ENCODE measurements at places on chromosomes 2 and 18. TPM values are rescaled to one million over a fixed set of nuclear protein-coding genes. Genes with fewer than 3 reads are reported as not detected.

Gene CRYGC
- not detected for total RNA-seq

Gene PRKD3
- 43.6 TPM for total RNA-seq

Gene ACMSD
- not detected for total RNA-seq

Gene HNMT
- 67.4 TPM for total RNA-seq

- DNase-seq, result no peak
Measured at GRCh38 chr18:55243857-55244256, 284.6 kb upstream of the CCDC68 start.

DNA sequence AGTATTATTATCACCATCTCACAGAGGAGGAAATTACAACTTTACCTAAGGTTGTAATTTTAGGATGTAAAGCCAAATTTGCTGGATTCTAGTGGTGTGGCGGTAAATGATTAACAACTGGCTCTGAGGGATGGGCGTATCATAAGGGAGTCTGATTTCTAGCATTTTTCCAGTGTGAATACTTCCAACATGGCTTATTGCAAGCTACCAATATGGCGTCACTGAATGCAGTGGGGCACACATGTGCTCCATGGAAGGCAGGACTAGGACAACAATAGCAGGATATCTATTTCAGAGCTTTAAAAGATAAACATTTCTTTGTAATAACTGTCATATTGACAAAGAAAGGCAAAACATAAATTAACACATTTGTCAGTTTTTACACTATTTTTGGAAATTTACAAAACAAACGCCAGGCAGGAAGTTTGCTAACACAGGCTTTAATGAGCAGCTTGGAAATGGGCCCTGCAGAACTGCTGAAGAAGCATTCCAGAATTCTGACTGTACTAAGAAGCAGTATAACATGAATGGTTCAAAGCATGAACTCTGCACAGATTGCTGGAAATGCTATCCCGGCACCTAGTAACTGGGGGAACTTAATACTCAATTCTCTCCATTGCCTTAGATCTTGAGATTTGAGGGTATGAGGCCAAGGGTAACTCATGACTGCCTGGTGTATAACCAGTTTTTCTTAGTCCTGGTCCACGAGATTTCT, 439.3 kb upstream of the MAP2 start:
- DNase-seq, result no peak

DNA sequence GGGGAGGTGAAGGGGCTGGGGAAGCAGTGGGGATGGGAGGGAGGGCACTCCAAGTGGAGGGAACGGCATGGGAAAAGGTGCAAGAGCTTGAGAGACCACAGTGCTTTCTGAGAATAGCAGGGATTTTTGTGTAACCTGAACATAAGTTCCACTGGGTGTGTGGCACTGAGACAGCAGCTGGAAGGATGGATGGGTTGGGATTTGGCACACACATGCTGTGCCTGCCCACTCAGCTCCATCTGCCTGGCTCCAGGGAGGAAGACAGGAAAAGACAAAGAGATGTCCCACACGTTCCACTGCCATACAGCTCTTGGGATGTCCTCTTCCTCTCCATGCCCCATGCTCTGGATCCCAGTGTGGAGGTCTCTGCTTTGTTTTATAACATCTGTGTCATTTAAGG, 114.1 kb upstream of the TEX51 start:
- peak; percentile 17 for DNase-seq

DNA sequence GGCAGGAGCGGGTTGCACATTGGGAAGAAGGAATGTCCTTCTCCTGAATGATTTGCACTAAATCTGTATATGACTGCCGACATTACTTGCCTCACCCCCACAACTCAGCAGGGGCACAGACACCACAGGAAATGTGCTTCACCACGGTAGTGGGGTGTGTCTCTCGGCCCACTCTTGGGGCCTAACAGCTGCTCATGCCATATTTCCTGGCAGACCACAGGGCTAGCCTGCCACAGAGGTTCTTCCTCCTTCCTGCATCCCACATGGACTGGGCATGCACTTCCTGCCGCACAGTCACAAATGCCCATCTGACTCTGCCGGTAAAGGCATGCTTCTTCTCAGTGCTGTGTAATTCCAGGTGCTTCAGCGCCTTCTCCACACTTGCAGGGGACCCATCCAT, 10.3 kb upstream of the PAPOLG start:
- DNase-seq, result no peak

GRCh38 chr2:221571551-221572218, 419 bp downstream of the EPHA4 start:
- DNase-seq, result peak; percentile 75

- DNase-seq, result no peak
Measured at GRCh38 chr2:186820303-186820702, 28.7 kb downstream of the ZSWIM2 start.

Data from upper lobe of right lung (tissue), 1 donor.